Inflammatory macrophage treated with lipopolysaccharide for 1 hour (primary cell): ENCODE measurements at places on chromosomes 11 and 22.

GRCh38 chr11:26109658-26110368, 222.1 kb upstream of the ANO3 start:
- DNase-seq, result no peak

DNA sequence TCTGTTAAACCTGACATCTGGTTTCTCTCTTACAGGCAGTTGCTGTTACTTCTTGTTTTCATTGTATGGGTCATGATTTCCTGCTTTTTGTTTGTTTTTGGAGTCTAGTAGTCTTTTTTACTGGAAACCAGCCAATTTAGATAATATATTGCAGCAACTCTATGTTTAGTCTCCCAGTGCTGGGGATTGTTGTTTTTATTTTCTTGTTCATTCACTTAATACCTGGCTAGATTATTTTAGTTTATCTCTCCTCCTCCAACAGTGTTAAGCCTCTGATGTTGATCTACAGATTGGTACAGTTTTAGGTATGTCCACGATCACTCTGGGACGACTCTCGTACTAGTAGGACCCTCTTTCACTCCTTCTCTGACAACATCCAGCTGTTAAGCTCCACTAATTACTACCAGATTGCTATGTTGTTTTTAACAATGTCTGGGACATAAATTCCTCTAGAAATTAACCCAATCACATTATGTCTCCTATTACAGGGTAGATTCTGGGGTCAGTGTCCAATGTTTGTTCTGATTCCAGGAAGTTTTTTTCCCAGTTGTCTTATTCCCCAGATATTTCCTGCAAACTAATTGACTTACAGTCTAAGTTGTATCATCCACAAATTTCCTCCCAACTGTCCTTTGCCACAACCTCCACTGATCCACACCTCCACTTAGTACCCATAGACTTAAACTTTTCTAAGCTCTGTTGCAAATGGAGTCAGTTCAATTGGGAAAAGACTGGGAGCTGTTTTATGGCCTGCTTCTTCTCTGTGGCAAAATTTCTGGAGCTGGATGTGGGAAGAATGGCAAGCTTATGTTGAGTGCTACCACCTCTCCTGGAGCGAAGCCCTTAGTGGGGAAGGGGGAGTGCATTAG, 1280.6 kb upstream of the CNTN5 start:
- no peak for DNase-seq

- DNase-seq, result no peak
Observed at GRCh38 chr11:117092951-117093590, 5.2 kb downstream of the SIK3 start.

- no peak for DNase-seq
Observed at GRCh38 chr11:837189-837989, 4.6 kb downstream of the CD151 start.

- peak; percentile 41 for DNase-seq
Observed at GRCh38 chr11:44524751-44525201, 40.7 kb upstream of the CD82 start.

DNA sequence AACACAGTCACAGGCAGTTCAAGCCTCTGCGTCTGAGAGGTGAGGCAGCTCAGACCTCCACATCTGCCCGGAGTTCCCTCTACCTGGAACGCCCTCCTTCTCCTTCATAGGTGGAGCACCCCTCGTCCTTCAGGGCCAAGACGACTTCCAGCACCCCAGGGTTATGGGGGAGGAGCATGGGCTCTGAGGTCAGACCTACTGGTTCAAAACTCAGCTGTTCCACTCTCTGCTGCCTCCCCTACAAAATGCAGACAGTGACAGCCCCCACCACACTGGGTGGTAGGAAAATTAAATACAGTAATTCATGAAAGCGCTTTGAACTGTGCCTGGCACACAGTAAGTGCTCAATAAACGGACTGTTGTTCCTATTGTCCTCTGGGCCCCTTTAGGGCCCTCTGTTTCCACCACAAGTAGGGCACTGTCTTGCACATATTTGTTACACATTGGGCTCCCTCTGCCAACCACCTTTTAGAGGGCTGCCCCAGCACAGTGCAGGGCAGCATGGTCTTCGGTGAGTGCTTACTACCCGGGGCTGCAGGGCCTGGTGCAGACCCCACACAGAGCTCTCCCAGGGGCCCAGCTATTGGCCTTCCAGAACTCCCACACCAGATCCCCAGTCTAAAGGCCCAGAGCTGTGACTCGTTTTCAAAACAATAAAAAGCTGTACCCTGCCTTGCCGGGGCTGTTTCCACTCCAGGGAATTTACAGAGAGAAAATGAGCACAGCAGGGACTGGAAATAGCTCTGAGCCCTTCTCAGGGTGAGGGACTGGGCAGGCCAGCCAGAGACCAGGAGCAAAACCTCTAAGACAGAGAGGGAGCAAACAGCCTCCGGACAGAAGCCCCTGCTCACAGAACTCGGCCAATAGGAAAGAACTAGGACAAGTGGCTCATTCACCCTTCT, 2.5 kb downstream of the TMEM184B start:
- no peak for DNase-seq

DNA sequence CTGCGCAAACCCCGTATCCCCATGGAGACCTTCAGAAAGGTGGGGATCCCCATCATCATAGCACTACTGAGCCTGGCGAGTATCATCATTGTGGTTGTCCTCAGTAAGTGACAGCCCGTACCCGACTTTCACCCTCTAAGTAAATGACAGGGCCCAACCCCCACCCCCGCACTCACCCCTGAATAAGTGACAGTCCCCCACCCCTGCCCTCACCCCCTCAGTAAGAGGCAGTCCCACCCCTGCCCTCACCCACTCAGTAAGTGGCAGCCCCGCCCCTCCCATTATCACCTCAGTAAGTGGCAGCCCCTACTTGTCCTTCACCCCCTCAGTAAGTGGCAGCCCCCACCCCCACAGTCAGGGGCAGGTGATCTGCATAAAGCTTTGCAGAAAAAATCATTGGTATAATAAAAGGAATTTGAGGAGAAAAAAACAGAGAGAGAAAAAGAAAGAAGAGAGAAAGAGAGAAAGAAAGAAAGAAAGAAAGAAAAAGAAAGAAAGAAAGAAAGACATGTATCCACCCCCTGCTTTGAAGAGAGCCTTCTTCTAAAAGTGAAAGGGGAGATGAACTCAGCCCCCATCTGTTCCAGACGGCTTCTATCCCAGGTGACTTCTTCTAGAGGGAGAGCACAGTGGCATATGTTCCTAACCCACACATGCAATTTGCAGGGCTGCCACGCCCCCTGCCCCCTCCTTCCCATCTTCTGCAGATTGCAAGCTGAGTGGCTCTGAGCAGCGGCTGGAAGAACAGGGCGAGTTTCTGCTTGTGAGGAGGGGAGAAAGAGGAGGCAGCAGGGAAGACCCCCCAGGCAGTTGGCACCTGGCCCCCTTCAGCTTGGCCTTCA, 12.5 kb upstream of the SMIM35 start:
- DNase-seq, result no peak

DNA sequence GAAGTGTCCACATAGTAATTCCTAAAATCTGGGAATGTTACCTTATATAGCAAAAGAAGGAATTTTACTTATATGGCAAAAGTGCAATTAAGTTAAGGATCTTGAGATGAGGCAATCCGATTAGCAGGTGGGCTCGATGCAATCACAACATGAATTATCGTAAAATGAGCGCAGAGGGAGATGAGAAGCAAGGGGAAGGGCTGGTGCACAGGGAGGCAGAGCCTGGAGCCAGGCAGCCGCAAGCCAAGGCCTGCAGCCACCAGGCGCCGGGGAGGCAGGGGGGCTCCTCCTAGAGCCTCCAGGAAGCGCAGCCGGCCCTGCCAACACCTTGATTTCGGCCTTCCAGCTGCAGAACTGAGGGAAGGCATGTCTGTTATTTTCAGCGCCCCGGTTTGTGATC, 85.7 kb downstream of the CELSR1 start:
- no peak for DNase-seq

DNA sequence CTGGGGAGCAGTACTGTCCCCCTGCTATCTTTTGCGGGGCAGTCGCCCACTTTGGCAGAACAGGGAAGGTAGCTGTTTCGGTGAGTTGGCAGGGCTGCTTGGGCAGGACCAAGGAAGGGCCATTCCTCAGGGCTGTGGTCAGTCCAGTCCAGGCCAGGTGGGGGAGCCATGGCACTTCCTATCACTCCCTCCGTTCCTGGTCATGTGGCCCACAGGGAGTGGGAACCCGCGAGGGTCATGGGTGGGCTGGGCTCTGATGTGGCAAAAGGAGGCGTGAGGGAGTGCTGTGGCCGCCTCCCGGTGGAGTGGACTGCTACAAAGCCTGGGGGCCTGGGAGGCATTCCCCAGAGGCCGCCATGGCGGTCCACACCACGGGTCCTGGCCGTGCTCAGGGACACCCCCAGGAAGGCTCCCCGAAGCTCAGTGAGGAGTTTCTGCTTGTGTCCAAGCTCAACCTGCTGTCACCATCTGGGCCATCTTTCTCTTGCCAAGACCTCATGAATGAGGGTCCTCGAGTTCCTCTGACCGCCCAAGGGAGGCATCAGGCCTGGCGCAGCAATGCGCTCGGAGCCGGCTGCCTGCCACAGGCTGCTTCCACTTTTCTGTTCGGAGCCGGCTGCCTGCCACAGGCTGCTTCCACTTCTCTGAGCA, 11.9 kb downstream of the CHID1 start:
- DNase-seq, result no peak

GRCh38 chr11:44483919-44484610, 81.4 kb upstream of the CD82 start:
- DNase-seq, result peak; percentile 10

GRCh38 chr22:33056690-33057089, 1.5 kb downstream of the SYN3 start:
- DNase-seq, result no peak

GRCh38 chr22:22590136-22590891, 31.2 kb upstream of the PRAME start:
- DNase-seq, result no peak

DNA sequence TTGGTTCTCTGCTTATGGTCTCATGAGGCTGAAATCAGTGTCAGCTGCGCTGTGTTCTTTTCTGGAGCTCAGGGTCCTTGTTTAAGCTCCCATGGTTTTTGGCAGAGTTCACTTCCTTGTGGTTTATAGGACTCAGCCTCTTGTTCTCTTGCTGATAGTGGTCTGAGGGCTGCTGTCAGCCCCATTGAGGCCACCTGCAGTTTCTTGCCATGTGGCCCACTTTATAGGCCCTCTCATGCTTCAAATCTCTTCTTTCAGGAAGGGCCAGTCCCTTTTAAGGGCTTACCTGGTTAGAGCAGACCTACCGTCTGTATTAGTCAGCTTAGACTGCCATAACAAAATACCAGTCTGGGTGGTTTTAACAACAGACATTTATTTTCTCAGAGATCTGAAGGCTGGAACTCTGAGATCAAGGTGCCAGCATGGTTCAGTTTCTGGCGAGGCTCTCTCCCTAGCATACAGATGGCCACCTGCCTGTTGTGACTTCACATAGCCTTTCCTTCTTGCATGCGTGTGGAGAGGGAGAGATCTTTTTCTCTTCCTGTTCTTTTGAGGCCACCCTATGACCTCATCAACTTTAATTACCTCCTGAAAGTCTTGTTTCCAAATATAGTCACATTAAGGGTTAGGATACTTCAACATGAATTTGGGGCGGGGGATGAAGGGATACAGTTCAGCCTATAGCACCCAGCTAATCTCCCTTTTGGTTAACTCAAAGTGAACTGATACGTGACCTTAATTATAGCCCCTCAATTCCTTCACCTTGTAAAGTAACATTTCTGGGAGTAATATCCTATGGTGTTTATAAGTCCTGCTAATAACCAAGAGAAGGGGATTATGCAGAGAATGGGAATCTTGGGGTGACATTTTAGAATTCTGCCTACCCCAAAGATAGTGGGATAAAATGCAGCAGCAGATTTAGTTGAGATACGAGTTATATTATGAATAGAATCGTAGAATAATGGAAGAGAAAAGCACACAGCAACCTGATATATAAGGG, 131.8 kb downstream of the UVRAG start:
- no peak for DNase-seq

DNA sequence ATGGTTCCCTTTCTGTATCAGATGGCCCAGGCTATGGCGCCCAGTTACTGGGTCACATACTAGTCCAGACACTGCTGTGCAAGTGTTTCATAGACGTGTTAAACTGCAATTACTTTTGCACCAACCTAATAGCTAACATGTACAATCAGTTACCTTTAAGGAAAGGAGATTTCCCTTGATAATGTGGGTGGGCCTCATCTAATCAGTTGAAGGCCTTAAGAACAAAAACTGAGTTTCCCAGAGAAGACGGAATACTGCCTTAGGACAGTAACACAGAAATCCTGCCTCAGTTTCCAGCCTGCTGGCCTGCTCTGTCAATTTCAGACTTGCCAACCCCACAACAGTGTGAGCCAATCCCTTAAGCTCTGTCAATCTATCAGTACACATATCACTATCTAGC, 229.9 kb upstream of the SYN3 start:
- no peak for DNase-seq

DNA sequence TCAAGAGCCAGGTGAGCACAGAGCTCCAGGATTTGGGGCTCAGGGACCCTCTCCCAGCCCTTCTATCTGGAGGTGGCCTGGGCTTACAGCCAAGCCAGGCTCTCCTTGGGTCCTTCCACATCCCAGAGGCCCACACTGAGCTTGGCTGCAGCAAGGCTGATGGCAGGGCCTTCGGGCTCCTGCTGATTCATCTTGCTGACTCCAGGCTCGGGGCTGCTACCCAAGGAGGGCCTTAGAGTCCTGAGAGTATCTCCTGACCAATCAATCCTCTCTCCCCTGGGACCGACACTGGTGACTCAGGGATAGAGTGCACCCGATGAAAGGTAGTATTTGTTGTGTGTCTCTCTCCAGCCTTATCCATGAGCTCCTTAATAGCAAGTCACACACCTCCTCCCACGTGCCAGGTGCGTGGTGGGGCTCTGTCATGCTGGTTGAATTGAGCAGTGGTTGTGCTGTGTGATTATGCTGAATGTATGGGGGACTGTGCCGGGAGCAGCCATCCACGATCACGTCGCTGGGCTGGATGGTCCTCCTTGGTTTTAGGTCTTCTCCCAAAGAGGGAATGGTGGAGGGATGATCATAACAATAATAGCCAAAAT, 62.3 kb downstream of the GRIK4 start:
- DNase-seq, result no peak

- DNase-seq, result no peak
Observed at GRCh38 chr22:46068593-46069491, 81.5 kb upstream of the PPARA start.

DNA sequence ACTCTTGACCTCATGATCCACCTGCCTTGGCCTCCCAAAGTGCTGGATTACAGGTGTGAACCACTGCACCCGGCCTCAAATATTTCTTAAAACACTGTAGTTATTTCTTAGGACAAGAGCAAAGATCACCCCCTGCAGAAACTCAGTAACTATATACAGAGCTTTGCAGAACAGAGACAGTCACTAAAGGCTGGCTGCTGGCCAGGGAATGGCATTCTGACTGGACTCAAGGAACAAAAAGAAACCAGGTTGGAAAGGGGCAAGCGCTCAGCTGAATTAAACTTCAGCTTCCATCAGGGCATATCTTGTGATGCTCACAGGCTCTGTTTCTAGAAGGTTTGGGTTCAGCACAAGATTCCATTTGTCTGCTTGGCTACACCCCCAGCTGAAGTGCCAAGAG, 95.8 kb downstream of the ADAMTS15 start:
- no peak for DNase-seq

- no peak for DNase-seq
Observed at GRCh38 chr11:109421981-109422869, at the start of gene C11orf87. TSS of gene C11orf87 (plus strand) at chr11:109422190. CDS start at chr11:109423634, 1,444 bp downstream.
